ENCODE measurements at places on chromosomes 16 and 17. TPM values are rescaled to one million over a fixed set of nuclear protein-coding genes. Genes with fewer than 3 reads are reported as not detected.

KRT36 gene
- polyA plus RNA-seq = not detected

TM4SF5 gene
- polyA plus RNA-seq = not detected

NT5M gene
- 4.6 TPM for polyA plus RNA-seq

ALOXE3 gene
- polyA plus RNA-seq = not detected

Measured in immature natural killer cell (primary cell).